M059J (cell line): ENCODE measurements at places on chromosomes 1 and 21.
A peak's percentile ranks its signal among the peaks of the same experiment; 100 is the strongest.

DNA sequence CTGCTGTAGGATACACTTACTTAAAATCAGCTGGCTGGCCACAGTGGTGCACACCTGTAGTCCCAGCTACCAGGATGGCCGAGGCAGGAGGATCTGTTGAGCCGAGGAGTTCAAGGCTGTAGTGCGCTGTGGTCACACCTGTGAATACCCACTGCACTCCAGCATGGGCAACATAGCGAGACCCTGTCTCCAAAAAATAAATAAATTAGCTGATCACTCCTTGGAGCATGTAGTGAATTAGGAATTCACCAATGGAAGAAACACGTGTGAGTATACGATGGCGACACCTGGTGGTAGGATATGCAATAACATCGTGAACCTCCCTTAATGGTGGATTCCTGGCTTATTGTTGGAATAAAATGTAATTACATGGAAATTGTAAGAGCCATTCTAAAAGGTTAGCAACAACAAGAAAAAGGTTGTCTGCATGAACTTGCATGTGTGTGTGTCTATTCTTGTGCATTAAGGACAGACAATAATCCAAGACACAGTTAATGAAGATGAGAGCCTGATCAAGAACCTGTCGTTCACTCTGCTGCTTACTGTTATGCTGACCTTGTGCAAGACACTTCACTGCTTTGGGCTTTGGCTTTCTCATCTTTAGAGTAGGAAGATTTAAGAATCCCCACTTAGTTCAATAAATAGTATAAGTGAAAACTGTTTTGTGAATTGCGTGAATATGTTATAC lies 38.6 kb upstream of the COX20 start:
- peak; percentile 58 for DNase-seq

- no peak for DNase-seq
Observed at GRCh38 chr1:87872189-87872588, 543.5 kb downstream of the LMO4 start.

DNA sequence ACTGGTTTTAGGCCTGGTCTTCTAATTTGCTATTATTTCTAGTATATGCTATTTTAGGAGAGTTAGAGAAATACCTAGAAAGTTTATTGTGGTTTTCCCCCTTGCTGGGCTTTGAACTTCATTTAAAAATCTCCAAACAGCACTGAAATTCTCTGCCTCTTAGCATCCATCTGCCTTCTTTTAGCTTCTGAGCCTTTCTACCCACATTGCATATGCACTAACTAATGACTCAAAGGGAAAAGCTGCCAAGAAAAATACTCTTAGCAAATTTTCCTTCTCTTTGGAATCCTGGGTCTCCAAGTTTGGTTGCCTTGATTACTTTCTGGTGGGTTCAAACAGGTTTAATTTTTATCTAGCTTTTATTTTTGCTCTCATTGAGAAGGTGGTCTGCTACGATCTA lies 408.4 kb upstream of the PTBP2 start:
- peak; percentile 80 for DNase-seq

DNA sequence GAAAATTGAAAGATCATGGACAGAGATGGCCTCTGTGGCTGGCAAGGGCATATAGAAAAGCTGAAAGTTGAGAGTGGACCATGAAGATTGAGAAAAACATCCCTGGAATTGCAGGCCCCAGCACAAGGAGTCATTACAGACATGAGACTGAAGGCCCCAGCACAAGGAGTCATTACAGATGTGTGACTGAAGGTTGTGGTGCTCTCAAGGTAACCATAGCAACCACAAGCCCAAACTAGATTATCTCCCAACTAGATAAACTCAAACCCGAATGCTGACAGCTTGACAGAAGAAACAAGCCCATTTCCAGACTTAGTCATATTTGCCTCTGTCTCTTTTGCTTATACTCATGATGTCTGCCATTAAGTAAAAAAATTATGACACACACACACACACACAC lies 1252.1 kb upstream of the ADGRL4 start:
- no peak for DNase-seq

GRCh38 chr1:26283279-26283853 lies 3.5 kb downstream of the SH3BGRL3 start:
- peak; percentile 46 for DNase-seq

DNA sequence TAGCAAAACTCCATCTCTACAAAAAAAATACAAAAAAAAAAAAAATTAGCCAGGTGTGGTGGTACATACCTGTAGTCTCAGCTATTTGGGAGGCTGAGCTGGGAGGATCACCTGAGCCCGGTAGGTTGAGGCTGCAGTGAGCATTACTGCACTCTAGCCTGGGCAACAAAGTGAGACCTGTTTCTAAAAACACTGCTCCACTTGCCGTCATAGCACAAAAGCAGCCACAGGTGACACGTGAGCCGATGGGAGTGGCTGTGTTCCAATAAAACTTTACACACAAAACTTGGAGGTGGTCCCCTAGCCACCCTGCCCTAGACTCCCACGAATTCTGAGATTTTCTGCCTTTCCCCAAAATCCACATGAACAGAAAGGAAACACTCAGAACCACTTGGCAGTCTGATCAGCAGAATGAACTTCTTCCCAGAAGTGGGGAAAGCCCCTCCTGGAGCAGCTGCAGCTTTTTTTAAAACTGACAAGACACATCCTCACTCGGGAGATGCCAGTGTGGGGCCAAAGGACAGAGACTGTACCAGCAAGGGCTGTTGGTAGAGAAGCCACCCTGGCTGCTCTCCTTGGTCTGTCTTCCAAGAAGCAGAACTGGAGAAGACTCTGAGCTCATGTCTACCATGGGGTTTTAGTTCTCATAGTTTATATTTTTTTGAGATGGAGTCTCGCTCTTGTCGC lies 23.3 kb downstream of the PLEKHM2 start:
- DNase-seq, result no peak

- DNase-seq, result peak; percentile 72
Observed at GRCh38 chr1:70327306-70328076, 27.0 kb downstream of the ANKRD13C start.

- DNase-seq, result no peak
Observed at GRCh38 chr21:33266789-33267135, 595 bp downstream of the IL10RB start.

DNA sequence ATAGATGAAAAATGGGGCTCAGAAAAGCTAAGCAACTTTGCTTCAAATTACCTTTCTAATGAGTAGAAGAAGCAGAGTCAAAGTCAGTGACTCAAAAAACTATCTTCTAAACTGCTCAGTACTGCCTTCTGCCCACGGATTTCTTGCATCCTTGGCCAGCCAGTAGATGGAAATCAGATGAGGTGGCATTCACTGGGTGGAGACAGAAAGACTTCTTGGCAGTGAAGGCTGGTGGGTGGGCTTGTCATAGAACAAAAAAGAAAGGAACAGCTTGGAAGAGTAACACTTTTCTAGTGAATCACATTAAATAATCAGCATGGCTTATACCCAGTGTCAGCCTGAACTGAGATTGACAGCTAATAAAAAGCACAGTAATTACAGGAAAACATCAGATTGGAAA lies 170.7 kb downstream of the ST6GALNAC5 start:
- DNase-seq, result no peak

- DNase-seq, result no peak
Observed at GRCh38 chr1:215797859-215798258, 230.8 kb downstream of the KCTD3 start.

- DNase-seq, result no peak
Observed at GRCh38 chr1:217009376-217009775, 286.1 kb upstream of the ESRRG start.

GRCh38 chr1:244968471-244968871 lies 104.1 kb upstream of the HNRNPU start:
- no peak for DNase-seq

- no peak for DNase-seq
Observed at GRCh38 chr21:25079053-25079452, 528.2 kb downstream of the MRPL39 start.

GRCh38 chr21:42097860-42098454 lies 26.8 kb downstream of the UMODL1 start:
- DNase-seq, result peak; percentile 99

DNA sequence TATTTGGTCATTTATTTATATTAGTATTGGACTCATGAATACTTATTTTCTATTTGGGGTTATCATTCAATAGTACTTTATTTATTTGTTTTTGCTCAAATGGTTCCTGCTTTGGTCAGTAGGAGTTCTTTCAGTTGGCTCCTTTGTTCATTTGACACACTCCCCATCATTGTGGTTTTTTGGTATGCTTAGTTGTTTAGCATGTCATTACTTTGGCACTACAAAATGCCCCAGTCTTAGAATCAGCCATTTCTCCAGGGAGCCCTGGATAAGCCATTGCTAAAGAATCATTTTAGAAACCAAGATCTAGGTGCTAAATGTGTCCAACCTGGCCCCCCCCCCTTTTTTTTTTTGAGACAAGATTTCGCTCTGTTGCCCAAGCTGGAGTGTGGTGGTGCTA lies 61.7 kb upstream of the MRPS6 start:
- peak; percentile 66 for DNase-seq

DNA sequence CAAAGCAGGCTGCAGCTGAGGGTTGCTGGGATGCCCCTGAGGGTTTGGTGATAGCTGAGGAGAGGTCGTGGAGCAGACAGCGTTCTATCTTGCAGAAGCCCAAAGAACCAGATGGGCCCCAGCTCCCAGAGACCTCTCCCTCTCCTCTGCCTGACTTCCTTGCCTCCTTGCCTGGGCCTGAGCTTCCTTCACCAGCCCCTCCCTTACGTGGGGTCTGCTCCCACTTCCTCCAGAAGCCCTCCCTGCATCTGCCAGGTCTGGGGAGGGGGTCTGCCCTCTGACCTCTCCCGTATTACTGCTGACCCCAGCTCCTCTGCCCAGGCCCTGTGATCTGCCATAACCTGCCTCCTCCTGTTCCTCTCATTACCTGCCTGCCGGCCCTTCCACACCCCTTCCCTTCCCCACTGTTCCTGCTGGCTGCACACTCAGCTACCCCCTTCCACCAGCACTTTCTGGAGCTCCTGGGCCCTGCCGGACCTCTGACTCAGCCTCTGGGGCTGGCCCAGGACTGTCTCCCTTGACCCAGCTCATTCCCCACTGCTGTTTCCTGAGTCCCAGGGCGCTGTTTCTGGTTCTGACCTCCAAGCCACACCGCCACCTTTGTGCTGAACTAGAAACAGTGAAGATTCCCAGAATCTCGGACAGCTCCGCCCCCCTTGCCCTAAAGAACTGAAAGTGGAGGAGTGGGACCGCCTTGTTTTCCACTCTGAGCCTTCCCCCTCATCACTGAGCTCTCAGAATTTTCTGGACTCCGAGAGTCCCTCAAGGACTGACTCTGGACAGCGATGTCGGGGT lies 237.7 kb upstream of the C1orf174 start:
- DNase-seq, result no peak

DNA sequence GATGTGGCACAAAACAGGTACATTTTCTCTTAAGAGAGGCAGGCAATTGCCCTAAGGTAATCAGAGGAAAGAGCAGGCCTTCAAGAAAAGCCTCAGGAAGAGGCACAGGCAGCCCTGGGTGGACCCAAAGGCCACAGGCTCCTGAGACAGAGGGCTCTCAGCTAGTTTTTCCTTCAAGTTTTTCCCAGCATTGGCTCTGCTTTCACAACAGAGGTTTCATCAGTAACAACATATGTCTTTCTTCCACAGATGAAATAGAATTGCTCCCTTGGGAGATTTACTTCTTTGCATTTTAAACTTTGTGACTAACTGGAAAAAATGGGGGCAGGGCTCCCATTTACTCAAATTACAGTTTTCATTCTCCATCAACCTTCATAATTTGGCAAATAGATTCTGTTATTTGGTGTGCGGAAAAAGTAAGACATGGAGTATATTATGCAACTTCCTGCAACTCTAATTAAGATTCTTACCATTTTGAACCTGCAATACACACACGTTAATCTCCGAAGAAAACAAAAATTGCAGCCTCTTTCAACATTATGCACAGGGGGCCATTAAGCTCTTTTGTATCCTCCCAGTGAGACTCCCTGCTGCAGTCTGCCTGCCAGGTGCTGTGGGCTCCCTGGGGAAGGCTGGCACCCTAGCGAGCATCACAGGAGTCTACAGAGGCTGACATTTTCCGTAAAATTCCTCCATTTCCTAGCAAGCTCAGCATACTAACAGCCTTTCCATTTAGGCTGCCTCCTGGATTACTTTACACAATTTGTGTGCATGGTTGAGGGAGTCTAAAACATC lies 282.3 kb downstream of the USH2A start:
- no peak for DNase-seq

GRCh38 chr1:21042929-21043605 lies 133.6 kb downstream of the EIF4G3 start:
- DNase-seq, result peak; percentile 69

- DNase-seq, result no peak
Observed at GRCh38 chr1:232589812-232590743, 39.9 kb downstream of the SIPA1L2 start.

- DNase-seq, result no peak
Observed at GRCh38 chr21:36247316-36248010, 72.5 kb upstream of the MORC3 start.

DNA sequence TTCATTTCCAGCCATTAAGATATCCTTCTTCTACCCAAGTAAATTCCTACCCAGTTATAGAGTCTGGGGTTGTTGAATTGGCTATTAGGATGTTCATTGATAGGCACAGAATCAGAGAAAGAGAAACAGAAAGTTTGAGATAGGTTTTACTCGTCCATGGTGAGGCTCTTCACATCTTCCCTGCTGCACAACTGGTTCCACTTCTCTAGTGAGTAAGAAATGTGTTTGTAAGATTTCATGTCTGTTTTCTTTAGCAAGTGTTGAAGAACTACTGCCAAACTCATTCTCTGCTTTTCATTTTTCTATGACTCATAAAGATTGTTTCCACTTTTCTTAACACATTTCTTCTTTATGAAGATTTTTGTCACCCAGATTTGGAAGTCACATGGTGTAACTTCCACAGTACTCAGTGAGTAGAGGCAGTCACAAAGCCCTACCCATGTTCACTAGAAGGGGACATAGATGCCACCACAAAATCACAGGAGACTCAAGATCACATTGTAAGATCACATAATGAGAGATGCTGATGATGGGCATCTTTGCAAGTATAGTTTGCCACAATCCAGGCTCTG lies 152.3 kb downstream of the SNX7 start:
- DNase-seq, result no peak

DNA sequence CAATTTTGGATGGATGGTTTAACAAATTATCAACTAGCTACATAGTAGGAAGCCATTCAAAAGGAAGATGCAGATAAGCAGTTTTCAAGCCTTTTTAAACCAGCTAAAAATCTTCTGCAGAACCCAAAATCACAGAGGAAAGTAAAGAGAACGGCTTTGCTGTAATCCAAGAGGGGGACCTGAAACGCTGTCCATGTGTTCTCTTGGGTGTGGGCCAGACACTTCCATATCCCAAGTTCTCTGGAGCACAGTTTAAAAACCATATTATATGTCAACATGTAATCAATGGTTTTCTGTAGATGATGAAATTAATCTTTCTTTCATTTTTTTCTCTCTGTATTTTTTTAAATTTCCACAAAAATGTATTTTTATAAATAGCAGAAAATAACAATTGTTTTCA lies 90.5 kb downstream of the SELENOF start:
- DNase-seq, result no peak

GRCh38 chr1:198696211-198696610 lies 57.4 kb downstream of the PTPRC start:
- no peak for DNase-seq

GRCh38 chr1:77706321-77706720 lies 23.9 kb upstream of the ZZZ3 start:
- DNase-seq, result peak; percentile 42
